KG1 (cell line): ENCODE measurements at places on chromosomes 11 and 22.

DNA sequence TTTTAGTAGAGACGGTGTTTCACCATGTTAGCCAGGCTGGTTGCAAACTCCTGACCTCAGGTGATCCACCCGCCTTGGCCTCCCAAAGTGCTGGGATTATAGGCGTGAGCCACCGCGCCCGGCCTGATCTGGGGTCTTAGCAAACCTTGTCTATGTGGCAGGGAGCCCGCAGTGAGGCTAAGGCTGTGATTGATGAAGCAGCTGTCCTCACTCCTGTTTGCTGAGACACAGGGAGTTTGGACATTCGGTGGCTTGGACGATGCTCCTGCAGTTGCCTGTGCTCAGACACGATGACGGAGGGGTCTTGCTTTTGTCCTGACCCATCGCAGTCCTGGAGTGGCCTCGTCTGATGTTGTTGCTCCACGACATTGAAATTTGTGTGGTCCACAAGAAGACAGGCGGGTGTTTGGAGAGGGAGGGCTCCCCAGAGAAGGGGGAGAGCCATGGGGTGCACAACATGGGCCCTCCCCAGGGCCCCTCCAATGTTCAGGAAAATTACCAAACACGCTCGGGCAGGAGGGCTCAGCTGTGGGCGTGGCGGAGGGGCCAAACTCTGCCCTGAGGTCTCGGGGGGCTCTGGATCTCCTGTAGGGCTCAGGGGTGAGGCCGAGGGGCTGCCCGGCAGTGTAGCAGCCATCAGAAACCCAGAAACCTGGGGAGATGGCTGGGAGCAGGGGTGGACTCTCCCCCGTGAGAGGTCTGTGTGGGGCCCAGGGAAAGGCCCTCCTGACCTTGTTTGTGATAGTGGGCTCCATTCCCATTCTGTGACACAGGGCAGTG, 41.8 kb upstream of the PRR5 start:
- DNase-seq, result no peak

- no peak for DNase-seq
These were observed 890 bp upstream of the GLYATL1 start for GRCh38 chr11:58938398-58938797.

DNA sequence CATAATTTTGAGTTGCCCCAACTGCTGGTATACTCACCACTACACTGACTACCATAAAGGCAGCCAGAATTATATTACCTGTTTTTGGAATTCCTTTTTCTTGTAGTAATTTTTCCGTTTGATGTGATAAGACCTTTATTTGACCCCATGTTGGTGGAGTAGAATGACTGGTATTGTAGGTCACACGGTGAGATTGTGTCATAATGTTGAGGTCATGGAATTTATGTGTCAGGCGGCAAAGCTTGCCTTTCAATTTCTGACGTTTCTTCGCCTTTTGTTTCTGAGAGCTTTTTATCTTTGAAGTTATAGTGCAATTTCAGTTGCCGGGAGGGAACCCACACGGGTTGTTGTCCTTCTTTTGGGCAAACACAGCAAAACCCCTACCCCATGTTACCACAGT, 13.0 kb downstream of the OR52K1 start:
- DNase-seq, result no peak

- DNase-seq, result no peak
These were observed 471 bp downstream of the ARVCF start for GRCh38 chr22:20015971-20016733.

DNA sequence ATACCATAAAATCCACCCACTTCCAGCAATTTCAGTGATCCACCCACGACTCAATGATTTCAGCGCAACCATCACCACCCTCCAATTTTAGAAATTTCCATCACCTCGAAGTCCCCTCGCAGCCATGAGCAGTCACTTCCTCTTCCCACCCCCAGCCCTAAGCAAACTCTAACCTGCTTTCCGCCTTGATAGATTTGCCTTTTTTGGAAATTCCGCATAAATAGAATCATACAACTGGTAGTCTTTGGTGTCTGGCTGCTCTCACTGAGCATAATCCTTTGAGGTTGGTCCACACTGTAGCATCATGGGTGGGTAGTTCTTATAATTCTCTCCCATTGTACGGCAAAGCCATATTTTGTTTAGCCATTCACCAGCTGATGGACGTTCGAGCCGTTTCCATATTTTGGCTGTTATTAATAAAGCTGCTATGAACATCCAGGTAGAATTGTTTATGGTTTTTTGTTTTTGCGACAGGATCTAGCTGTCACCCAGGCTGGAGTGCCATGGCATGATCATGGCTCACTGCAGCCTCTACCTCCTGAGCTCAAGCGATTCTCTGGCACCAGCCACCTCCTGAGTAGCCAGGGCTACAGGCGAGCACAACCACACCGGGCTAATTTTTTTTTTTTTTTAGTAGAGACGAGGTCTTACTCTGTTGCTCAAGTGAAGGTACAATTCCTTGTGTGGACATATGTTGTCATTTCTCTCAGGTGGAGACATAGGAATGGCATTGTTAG, 16.0 kb downstream of the PIM3 start:
- DNase-seq, result no peak

- no peak for DNase-seq
These were observed 86.3 kb upstream of the LRRC55 start for GRCh38 chr11:57095417-57095816.

- DNase-seq, result no peak
These were observed 27.0 kb downstream of the ADA2 start for GRCh38 chr22:17192186-17192585.

DNA sequence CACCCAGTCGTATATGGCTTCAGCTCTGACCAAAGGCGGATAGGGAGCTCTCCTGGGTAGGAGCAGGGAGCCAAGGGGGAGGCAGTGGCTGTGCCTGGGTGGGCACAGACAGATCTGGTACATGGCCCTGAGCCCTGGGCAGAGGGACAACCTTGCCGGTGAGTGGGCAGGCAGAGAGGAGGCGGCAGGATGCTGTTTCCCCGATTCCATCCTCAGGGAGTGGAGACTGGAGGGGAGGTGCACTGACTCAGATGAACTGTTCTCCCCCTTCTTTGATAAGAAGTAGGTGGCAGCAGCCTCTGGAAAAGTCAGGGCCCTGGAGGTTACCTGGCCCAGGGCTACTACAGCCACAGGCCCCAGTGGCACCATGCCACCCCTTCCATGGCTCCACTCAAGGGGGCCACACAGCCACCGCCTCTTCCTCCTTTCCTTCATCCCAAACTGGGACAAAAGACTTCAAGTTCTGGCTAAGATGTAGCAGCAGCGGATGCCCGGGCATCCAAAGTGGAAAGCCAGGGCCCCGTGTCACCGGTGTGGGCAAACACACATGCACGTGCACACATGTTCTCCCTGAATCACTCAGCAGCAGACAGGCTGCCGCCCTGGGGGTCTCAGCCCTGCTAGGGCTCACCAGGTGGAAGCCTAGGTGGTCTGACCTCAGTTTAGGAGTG, 13.4 kb downstream of the CXCR5 start:
- DNase-seq, result no peak

GRCh38 chr11:75770102-75770501, 1.5 kb downstream of the DGAT2 start:
- no peak for DNase-seq

DNA sequence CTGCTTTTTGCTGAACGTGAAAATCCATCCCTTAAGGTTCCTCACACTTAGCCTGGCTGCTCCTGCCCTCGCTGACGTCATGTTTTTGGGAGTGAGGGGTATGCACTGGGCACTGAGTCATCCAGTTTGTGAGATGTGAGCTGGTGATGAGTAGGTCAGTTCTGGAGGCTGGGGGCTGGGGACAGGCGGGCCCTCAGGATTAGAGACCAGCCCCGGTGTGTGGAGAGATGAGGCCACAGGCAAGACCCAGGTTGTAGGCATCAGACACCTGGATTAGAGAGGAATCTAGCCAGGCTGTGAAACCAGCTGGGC, 9.2 kb downstream of the KCNC1 start:
- DNase-seq, result no peak

DNA sequence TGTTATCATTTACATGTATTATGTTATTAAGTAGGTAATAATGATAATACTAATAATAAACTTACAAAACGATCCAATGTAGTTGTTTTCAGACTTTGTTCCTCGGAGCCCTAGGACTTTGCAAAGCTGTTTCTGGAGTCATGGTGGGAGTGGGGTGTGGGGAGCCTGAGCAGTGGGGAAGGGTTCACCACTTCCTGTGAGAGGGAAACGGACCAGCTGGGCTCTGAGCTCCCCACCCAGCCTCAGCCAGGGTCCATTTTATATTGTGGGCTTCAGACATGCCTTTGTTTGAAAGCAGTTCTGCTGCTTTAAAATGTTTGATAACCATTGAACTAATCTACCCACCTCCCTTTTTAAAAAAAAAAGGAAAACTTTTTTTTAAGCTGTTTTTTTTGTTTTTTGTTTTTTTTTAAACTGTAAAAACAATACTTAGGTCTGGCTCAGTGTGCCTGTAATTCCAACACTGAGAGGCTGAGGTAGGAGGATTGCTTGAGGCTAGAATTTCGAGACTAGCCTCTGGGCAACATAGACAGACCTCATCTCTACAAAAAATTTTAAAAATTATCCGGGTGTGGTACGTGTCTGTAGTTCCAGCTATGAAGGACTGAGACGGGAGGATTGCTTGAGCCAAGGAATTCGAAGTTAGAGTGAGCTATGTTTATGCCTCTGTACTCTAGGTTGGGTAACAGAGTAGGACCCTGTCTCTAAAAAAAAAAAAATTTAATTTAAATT, 7.0 kb downstream of the SERPING1 start:
- peak; percentile 67 for DNase-seq

DNA sequence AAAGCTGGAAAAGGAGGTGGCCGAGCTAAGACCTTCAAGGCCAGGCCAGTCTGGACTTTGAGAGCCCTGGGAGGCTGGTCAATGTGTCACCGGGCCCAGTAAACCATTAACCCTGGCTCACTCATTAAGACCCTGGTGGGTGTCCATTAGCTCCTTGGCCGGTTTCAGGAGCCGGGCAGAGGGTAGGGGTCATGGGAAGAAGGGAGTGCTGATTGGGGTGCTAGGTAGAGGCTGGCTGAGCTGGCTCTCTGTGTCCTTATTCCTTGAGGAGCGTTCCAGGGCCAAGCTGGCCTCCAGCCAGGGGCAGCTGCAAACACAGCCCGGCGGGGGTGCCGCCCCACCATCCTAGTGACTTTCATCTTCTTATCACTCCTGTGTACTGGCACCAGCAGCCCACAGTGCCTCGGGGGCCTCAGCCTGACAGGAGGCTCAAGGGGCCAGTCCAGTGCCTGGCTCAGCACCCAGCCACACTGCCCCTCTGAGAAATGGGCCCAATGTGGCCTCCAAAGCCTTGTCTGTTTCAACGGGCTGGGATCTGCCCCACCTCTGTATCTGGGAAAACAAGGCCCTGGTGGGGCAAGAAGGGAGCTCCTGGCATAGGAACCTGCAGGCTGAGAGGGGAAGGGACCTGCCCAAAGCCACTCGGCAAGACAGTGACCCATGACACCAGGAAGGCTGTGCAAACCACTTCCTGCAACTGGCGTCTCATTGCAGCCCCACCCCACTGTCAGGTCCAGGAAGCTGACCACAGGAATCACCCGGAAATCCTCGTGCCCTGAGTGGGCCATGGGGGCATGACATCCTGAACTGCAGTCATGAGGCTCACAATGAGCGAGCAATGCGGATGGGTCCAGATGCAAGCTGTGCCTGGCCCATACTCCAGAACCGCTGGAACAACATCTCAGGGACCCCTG, 15.1 kb upstream of the RGL4 start:
- no peak for DNase-seq

- DNase-seq, result no peak
These were observed 1425.1 kb downstream of the BRD1 start for GRCh38 chr22:48402591-48403031.

DNA sequence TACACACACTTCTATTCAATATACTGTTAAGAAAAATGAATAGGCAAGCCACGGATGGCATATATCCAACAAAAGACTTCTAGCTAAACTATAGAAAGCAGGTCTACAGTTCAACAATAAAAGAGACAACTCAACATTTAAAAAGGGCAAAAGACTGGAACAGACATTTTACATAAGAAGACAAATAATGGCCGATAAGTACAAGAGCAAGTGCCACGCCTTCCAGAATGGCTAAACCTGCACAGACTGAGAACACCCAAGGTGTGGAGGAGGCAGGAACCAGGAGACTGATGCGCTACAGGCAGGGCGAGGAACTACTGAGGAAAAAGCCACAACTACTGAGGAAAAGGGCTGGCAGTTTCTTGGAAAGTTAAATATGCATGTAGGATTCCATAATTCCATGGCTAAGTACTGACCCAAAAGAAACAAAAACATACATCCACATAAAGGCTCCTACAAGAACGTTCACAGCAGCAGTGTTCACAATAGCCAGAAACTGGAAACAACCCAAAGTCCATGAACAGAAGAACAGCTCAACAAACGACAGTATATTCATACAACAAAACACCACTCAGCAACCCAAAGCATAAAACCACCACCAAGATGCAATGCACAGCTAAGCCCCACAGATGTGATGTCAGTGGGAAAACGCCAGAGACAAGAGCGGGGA, 9.6 kb upstream of the MOB2 start:
- DNase-seq, result no peak

- no peak for DNase-seq
These were observed 955.6 kb downstream of the OPCML start for GRCh38 chr11:132576706-132577105.

- DNase-seq, result peak; percentile 36
These were observed 321.0 kb downstream of the NTM start for GRCh38 chr11:131691181-131692041.

DNA sequence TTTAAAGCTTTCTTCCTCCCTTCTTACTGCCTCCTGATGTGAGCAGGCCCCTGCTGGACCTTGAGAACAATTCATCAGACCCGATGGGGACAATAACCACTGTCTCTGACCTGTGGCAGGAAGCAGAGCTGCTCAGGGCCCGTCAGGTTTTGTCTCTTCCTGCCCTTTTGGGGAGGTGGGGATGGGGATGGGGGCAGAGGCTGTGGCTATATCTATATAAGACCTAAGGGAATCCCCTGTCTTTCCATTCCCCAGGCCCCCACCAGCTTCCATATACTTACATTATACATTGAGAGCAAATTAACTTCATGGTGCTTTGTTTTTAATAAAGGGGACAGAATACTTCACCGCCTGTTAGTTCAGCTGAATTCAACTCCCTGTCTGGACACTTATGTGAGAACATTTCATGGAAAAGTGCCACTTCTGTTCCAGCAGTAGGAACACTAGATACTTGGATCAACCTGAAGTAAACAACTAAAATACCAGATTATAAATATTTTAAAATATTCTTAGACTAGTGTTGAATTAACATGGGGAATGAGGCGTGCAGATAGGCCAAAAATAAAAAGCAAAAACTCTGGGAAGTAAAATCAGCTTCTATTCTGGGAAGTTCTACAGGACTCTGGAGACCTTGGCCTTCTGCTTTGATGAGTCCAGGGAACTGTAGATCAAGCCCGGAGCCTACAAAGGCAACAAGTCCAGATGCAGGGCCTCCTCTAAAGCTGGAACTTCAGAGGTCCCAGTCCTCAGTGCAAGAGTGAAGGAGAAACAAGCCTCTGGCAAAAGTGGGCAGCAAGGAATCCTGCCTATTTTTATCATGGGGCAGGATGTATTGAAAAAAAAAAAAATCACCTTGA, 11.1 kb downstream of the ZP1 start:
- DNase-seq, result no peak

GRCh38 chr11:78432956-78433355, 15.3 kb upstream of the GAB2 start:
- DNase-seq, result no peak
